Renal cortical epithelial cell (primary cell): ENCODE measurements at places on chromosomes 6 and 20.

DNA sequence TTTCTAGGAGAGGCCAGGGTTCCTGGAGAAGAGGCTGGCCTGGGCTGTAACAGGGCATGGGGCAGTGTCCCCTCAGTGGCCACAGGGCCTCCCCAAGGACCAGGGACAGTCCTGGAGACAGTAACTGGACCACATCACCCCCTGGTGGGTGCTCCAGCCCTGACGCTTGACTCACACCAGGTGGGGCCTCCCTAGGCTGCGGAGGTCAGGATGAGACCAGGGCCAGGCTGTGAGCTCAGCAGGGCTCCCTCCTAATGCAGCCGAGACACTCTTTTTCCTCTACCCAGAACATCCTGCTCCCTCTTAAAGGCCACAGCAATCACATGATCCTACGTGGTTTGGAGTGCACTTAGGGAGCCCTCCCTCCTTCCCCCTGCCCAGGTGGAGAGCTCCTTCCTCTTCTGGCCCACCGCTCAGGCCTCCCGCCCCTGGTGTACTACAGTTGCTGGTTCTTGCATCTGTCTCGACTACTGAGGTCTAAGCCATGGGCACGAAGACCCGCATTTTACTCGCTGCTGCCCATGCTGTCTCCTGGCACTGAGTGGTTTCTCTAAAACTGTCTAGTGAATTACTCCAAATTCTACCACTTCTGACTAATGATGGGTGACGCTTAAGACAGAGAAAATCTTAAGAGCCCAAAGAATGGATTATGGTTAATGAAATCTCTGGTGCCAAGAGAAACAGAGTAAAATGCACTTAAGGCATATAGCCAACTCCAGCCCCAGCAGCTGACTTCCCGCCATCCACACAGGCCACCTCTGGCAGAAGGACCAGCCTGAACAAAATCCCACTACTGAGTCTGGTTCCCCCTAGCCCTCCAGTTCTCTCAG lies 166.1 kb upstream of the CST7 start:
- DNase-seq = no peak

GRCh38 chr6:73513496-73513854 lies 7.4 kb downstream of the EEF1A1 start:
- DNase-seq = no peak

DNA sequence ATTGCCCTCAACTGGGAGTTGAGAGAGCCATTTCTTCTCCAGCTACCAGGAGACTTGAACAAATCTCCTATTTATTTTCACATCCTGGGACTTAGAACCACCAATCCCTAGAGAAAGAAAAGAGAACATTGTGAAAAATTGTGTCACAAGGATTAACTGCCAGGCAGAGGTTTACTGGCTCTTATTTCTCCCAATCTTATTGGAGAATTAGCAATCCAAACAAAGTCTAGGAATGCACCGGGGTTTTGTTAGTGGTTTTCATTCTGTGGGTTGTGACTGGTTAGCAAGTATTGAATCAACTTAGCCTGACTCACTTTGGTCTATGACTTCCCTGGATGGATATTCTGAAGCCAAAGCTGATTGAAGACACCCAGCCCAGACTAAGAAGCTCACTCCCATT lies 21.2 kb upstream of the ENPP5 start:
- DNase-seq = peak; percentile 95

GRCh38 chr6:56816370-56816769 lies 138.5 kb upstream of the BEND6 start:
- DNase-seq = no peak
